ENCODE measurements at places on chromosomes 13 and 19. TPM values are rescaled to one million over a fixed set of nuclear protein-coding genes. Genes with fewer than 3 reads are reported as not detected.

Gene C13orf42
- not detected for total RNA-seq

Gene ZNF546
- total RNA-seq, result 2.0 TPM

Gene ZNF787
- total RNA-seq, result 49.1 TPM

Gene PSG1
- 0.20 TPM for total RNA-seq

Gene ZNF649
- total RNA-seq, result 0.36 TPM

Gene CGB1
- total RNA-seq, result not detected

Gene KLK10
- total RNA-seq, result 0.33 TPM

All from A549 treated with AZD2906 at 1 μM for 4 hours (cell line).